ENCODE measurements at places on chromosomes 7 and 10.

- peak; percentile 54 for DNase-seq
Measured at GRCh38 chr7:44145969-44146911, 5.1 kb upstream of the MYL7 start.

GRCh38 chr10:114908896-114909295 is 29.1 kb upstream of the TRUB1 start:
- DNase-seq: no peak

- DNase-seq: peak; percentile 42
Measured at GRCh38 chr7:105003275-105003674, 10.7 kb upstream of the KMT2E start.

GRCh38 chr7:130218806-130219620 is 11.4 kb downstream of the SSMEM1 start:
- DNase-seq: no peak
